Foreskin melanocyte (primary cell): ENCODE measurements at places on chromosomes 5 and 9.

- no peak for DNase-seq
These were observed 102.4 kb downstream of the VAV2 start for GRCh38 chr9:133889584-133890301.

DNA sequence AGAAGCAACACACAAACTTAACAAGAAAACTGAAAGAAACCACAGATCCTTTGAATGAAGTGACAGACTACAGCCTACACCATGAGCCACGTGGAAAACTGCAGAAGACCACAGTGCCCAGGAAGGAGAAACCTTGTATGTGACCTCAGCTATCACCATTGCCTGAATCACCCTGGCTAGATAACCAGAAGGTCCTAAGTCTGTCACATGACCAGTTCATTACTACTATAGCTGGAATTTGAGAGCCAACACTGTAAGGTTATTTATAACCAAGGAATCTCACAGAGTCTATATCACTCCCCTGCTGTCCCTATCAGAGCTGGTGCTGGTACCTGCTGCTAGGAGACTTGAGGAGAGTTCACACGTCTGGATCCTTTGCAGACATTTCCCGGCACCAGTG lies 90.3 kb upstream of the FBXL17 start:
- DNase-seq, result no peak

GRCh38 chr5:153959134-153959957 lies 79.4 kb downstream of the FAM114A2 start:
- peak; percentile 40 for DNase-seq

DNA sequence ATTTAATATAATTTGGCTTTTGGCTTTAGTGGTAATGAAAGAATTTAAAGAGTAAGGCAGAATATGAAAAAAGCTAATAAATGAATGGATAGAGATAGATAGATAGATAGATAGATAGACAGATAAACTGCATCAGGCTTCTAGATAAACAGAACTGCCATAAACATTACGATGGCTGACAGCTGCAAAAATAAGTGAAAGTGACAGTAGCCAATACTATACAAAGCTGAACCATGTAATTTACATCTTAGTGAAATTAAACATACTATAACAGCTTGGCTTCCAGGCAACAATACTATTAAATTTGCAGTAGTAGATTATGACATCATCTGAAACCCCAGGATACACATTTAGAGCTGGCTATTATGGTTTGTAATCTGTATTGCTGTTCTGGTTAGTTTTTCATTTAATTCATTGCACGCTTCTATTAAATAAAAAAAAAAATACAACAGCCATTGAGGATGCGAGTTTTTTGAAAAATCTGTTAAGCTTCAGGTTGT lies 1354.8 kb downstream of the PTPRD start:
- DNase-seq, result no peak

GRCh38 chr5:59125011-59125961 lies 542.4 kb downstream of the RAB3C start:
- DNase-seq, result peak; percentile 56

GRCh38 chr5:78527054-78527859 lies 121.3 kb downstream of the LHFPL2 start:
- DNase-seq, result peak; percentile 85

- no peak for DNase-seq
These were observed 18.5 kb upstream of the SLC12A7 start for GRCh38 chr5:1130218-1130946.

DNA sequence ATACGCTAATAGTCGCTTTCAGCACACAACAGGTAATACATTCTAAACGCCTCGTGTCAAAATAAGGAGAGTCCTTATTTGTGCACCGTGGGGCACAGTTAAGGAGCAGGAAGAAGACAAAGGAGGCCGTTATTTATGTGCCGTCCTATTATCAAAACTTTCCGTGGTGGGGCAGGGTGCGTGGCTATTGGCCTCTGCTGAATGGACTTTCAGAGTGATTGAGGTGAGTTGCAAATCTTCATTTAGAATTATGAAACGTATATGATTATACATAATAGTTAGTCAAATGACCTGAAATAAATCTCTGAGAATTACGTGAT lies 833 bp downstream of the C5orf24 start:
- no peak for DNase-seq

DNA sequence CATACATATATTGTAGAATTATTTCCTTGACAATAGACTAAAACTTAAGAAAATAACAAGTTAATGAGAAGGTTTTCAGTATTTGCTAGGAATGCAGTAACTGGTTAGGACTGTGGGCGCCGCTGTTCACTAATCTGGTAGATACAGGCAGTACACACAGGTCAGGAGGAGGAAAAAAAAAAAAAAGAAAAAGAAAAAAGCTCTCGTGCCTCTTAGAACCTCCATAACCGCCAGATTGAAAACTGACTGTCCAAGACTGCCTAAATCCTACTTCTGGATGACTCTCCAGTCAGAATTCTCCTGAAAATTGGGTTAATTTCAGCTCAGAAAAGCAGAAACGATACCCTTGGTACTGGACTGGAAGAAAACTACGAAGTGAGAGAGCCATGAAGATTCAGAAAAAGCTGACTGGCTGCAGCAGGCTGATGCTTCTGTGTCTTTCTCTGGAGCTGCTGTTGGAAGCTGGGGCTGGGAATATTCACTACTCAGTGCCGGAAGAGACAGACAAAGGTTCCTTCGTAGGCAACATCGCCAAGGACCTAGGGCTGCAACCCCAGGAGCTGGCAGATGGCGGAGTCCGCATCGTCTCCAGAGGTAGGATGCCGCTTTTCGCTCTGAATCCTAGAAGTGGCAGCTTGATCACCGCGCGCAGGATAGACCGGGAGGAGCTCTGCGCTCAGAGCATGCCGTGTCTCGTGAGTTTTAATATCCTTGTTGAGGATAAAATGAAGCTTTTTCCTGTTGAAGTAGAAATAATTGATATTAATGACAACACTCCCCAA lies at the start of gene PCDHGA1:
Gene PCDHGA1 (plus strand): TSS at position 216 of the 782 bp plus-strand sequence.
- no peak for DNase-seq

DNA sequence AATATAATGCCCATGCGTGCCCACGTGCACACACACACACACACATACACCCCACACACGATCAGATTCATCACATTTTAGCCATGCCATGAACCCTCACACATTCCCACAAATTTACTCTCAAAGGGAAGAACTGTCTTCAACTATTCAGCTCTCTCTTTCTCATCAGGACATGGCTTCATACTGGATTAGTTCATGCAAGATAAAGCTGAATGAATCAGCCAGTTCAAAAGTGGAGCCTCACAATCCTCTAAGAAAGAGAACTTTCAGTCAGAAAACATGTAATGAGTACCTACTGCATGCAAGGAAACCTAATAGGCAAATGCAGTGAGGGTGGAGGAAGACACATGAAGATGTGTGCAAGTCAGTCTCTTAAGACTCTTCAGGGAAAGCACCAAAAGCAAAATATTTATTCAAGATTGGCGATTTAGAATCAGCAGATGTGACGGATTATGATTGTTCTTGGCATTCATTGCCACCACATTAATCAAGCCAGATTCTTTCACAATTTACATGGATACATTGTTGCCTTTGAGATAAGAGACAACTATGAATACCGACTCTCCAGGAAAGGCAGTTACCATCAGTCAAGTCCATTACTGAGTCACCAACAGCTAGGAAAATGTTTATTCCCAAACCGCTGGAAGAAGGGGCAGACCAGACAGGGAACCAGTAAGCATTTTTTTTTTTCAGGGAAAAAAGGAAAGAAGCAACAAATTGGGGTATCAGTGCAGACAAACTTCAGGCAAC lies 30.3 kb upstream of the PUM3 start:
- no peak for DNase-seq

DNA sequence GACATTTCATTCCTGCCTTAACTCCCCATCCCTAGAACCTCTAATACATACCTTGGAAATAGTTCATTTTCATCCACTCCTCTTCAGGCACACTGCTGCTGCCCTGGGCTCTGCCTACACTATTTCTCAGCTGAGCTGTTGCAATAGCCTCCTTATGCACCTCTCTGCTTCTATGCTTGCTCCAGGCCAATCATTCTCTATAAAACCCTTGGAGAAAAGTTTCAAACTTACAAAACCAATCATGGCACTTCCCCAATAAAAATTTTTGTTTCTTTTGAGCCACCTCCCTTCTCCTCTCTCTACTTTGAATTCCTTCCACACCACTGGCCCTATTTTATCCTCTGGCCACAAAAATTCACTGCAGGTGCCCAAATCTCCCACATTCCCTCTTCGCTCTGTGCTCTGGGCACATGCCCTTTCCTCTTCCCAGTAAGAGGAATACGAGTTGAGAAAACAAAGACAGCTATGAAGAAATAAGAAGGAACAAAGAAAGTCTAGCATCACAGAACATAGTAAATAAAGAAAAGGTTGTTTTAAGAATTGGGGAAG lies 301.4 kb downstream of the ELAVL2 start:
- no peak for DNase-seq

DNA sequence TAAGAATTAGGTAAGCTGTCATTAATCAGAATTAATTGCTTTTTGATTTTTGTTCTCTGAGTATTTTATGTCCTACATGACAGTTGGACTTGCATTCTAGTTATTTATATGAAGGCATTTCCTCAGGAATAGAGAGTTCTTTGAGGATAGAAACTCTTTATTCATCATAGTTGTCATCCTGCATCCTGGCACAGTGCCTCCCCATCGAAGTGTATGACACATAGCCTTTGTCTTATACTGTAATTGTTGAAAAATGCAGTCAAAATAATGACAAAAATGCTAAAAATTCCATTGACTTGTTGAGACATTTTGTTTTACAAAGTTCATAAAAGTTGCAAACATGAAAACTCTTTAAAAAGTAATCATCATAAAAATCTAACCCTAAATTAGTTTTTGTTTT lies 36.5 kb downstream of the CFAP95 start:
- DNase-seq, result peak; percentile 74

DNA sequence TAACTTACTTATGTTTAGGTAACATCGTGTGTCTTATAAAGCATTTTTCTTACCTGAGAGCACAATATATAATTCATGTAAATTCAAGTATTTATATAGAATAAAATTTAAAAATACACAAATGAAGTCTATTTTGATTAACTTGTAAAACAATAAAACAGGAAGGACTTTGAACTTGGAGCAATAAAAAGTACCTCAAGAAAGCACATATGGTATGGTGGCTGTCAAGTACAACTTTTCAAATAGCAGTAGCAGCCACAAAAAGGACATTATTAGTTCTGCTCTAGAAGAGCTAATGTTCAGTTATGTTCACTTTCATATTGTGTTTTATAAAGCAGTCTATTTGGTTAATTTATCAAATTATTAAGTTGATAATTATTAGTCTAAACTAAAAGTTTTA lies 31.4 kb downstream of the SLF1 start:
- no peak for DNase-seq

GRCh38 chr5:124796495-124796894 lies 50.1 kb upstream of the ZNF608 start:
- DNase-seq, result no peak
